ENCODE measurements at places on chromosomes 2 and 18.

DNA sequence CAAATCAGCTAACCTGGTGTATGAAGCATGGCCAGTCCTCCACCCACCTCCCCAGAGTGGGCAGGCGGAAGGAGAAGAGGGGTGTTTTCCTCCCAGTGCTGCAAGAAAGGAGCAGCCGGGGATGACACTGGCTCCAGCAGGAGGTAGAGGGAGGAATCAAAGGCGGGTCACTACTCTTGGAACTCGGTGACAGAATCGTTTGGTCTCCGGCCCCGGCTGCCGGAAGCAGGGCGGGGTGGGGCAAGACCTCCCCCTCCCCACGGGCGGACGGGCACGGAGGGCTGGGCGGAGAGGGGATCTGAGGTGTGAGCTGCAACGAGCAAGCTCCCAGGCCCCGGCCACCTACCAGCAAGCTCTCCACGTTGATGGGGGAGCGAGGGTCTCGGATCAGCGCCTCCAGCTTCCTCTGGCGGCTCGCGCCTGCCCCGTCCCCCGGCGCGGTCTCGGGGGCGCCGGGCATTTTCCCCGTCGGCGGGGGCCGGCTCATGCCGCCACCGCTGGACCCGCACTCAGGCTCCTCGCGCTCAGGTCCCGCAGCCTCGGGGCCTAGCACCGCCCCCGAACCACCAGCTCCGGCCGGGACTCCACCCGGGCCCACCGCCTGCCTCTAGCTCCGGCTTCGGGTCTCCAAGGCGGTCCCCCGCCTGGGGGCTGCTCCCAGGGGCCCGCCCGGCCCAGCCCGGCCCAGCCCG is 640 bp downstream of the ROCK2 start:
- DNase-seq: peak; percentile 14

DNA sequence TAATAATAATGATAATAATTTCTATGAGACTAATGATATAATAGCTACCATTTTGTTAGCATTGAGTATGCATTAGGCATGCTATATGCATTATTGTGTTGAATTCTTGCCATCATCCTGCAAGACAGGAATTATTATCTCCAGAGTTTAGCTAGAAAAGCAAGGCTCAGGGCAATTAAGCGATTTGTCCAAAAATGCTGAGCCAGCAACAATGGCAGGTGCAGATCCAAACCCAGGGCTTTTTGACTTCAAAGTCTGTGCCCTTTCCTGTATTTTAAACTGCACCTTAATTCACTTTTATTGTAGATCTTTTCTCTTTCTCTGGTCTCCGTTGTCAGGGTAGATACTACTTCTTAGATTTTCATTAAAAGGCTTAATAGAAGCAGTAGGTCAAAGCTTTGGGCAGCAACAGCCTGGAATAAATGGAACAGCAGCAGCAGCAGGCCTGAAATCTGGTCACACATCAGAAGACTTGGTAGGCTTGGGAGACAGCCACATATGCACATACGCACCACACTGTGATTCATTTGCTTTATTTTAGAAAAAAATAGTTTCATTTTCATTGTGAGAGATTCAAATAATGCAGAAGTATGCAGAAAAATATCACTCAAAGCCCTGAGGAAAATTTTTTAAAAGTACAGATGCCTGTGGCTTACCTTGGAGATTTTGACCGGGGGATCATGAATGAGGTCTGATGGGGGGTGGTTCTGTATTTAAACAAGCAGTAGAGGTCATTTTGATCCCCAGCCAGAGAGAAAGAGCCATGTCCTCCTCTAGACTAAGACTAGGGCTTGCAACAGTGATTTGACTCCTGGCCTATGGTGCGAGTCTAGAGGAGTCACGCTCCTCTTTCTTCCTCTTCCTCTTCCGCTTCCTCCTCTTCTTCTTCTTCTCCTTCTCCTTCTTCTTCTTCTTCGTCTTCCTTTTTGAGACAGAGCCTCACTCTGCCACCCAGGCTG is 455.7 kb downstream of the TSN start:
- no peak for DNase-seq

DNA sequence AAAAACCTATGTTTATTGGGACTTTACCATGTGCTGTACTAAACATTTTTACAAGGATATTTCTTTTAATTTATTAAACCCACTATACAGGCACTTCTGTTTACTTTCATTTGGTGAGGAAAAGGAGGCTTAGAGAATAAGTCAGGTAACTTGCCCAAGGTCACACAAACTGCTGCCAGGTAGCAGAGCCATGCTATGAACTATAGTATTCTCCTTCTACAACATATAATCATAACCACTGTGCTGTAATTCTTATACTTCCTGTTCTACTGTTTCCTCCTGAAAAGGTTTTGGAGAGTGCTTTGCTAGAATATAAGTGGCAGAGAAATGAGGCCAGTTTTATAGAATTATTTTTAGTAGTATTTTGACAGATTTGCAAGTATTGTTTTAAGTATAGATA is 29.5 kb downstream of the SLC39A10 start:
- no peak for DNase-seq

DNA sequence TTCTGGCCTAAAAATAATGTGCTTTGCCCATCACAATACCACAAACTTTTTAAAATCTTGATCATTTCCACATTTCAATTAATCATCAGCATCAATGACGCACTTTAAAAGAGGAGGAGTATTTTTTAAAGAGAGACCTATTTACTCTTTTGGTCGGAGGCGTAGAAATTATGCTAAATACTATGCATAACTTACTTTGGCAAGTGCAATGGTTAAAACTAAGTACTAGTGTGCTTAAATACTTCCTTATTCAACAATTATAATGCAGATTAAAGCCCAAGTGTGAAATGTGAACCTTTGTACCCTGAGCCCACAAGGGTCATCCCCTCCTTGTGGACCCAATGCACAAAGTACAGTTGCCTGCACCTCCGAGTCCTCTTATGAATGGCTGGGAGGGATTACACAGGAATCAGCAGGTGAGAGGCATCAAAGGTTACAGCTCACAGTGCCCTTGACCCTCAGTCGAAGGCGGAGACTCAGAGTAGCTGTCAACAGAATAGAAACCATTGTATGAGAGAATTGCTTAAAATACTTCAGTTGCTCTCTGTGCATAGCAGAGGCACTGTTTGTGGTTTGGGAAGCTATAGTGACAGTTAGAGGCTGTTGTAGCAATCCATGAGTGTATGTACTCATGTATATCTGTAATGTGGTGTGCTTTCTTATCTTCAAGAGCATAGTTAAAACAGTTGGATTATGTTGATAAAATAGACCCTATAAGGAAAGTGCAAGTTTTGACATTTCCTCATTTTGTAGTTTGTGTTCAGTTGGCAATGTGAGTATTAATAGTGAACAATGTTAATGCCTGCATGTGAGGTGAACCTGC is 151.7 kb upstream of the ITGA4 start:
- peak; percentile 88 for DNase-seq

DNA sequence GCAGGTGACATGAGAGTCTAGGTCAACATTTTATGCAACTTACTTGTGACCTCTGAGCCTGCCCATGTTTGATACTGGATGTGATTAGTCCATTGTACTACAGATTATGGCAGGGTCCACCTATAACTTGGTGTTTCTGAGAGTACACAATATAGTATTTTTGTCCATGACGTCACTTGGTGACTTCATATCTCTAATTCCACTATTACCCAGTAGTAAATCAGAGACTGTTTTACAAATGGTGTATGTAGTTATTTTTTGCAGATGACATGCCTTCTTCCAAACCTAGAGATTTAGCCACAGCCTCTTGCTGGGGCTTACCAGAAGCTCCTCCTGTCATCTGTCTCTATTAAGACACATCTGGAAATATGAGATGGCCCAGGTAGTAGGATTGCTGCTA is 24.6 kb upstream of the TMX3 start:
- no peak for DNase-seq

DNA sequence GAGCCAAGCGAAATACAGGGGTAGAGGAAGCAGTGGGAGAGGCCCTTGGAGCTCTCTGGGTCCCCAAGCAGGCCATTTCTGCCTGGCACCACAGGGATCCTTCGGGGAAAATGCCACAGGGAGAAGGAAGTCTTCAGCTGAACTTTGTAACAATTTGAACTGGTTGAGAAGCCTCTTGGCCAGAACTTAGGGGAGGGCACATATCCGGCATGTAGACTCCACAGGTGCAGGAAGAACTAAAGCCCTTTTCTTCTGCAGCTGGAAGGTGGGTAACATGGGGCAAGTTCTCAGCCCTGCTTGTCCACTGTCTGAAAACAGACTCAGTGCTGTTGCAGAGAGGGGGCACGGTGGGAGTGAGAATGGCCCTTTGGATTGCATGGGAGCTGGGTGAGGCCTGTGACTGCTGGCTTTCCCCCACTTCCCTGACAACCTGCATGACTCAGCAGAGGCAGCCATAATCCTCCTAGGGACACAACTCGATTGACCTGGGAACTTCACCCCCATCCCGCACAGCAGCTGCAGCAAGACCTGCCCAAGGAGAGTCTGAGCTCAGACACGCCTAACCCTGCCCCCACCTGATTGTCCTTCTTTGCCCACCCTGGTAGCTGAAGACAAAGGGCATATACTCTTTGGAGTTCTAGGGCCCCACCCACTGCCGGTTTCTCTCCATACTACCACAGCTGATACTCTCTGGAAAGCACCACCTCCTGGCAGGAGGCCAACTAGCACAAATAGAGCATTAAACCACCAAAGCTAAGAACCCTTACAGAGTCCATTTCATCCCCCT is 101.6 kb upstream of the FAM136A start:
- no peak for DNase-seq

GRCh38 chr18:76721207-76721996 is 101.0 kb upstream of the ZNF236 start:
- no peak for DNase-seq

- DNase-seq: no peak
Observed at GRCh38 chr18:58097121-58097906, 53.3 kb downstream of the NEDD4L start.

DNA sequence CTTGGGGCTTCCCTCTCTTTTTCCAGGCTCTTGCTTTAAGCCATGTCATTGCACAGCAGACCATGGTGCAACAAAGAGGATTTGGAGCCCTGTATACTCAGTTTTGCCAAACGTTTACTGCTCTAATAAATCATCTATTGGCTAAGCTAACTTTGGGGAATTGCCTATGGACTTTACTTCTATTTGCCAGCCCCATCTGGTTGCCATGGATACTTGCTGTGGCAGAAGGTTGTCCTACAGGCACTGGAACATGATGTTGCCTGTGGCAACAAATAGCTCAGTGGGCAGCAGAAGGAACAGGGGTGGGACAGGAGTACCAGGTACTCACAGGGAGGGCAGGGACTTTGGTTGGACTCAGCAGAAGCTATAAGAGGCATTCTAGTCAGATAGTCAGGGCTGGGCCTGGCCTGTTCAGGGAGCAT is 129.7 kb downstream of the CCDC85A start:
- DNase-seq: no peak

GRCh38 chr2:105447476-105447875 is 48.6 kb upstream of the FHL2 start:
- no peak for DNase-seq

- no peak for DNase-seq
Observed at GRCh38 chr2:36801088-36801487, 104.6 kb downstream of the VIT start.

DNA sequence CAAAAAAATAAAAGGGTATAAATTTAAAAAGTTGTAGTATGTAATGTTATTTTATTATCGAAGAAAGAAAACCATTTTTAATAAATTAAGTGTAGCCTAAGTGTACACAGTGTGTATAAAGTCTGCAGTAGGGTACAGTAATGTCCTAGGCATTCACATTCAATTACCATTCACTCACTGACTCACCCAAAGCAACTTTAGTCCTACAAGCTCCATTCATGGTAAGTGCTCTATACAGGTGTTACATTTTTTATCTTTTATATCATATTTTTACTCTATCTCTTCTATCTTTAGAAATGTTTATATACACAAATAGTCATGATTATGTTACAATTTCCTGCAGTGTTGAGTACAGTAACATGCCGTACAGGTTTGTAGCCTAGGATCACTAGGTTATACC is 59.5 kb downstream of the RABL2A start:
- DNase-seq: no peak

- DNase-seq: no peak
Observed at GRCh38 chr2:236949089-236949905, 136.4 kb upstream of the COPS8 start.

DNA sequence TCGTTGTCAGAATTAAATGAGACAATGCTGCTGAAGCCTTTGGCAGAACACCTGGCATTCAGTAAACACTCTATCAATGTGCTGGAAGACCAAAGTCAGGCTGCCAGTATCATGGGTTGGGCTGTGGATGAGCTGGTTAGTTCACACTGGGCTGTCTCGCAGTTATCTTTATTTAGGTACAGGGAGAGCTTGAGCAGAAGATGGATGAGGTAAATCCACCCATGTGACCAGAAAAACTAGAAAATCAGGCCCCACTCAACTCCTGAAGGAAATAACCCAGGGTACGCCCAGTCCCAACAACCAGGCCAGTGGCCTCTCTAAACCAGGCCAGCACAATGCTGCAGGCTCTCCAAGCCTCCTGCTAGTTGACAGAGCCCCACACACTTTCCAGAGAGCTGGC is 330.3 kb downstream of the TNS1 start:
- no peak for DNase-seq

- no peak for DNase-seq
Observed at GRCh38 chr2:179692043-179692442, 169.4 kb downstream of the ZNF385B start.

DNA sequence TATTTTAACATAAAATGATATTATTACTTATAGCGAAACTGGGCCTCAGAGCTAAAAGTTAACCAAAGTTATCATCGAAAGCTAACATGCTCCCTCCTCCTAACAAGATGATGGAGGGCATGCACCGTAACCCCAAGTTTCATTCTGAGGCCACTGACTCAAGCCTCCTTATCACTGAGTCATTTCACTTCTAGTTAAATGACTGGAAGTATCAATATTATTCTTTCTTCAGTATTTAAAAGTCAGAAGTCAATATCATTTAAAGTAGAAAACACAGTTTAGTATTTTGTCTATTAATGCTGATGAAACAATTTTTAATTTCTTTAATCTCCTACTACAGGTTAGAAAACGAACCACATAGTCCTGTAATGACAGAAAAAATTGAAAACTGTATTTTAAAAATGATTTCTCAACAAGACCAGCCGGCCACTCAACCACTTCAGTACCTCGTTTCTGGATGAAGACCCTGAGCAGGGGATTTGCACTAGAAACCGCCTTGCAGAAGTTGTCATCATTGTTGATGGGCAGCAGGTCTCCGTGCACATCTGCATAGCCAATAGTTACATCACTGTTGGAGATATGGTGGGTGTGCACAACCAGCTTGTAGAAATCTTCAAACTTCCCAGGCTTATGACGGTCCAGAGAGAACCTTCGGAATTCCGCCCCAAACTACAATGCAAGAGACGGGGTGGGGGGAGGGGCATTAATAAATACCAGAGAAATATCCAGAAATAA is 44.9 kb downstream of the PARD6G start:
- DNase-seq: no peak

DNA sequence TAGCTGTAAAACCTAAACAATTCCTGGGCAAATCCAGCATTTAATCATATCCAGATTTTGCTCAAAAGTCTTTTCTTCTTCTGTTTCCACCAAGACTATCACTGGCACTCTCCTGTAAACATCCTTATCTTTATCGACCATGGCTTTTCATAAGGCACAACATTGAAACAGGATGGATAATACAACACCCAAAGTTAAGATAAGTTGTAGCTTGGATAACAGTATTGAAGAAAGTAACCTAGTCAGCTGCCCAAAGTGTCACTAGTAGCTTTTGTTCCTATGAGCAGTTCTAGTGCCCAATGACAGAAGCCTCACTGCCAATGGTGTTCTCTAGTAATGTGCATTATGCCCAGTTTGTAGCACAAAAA is 22.3 kb downstream of the CCBE1 start:
- no peak for DNase-seq

GRCh38 chr2:104473546-104473945 is 380.4 kb upstream of the POU3F3 start:
- DNase-seq: no peak

- no peak for DNase-seq
Observed at GRCh38 chr2:70671092-70671675, 96.8 kb downstream of the ADD2 start.
